IMR-90 (cell line): ENCODE measurements at places on chromosomes 13 and 19.

GRCh38 chr13:112160558-112160957 lies 93.6 kb downstream of the SOX1 start:
- no peak for DNase-seq

GRCh38 chr19:56751078-56751489 lies 79.5 kb upstream of the ZNF835 start:
- DNase-seq: no peak

DNA sequence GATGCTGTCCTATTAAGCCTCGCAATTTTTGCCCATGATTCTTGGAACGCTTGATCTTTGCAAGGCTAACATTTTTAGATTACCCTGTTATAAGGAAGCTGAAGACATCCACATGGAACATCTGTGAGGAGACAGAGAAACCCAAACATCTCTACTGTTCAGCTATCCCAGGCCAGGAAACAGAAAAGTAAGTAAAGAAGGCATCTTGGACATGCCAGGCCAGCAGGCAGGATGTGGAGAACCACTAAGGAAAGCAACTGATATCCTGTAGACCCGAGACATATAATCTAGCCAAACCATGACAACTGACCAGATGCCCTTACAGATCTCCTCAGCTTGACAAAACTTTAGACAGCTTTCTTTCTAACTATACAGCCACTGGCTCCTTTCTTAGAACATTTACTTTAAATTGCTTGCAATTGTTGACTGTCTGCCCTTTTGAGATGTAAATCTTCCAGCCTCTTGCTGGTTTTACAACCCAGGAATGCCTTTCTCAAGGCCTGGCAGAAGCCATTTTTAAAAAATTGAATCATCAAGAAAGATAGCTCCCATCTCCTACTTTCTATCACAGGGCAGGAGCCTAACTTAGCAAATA lies 255.8 kb upstream of the DACH1 start:
- DNase-seq: no peak

- DNase-seq: peak; percentile 68
These were observed 692 bp upstream of the ZNF580 start for GRCh38 chr19:55640043-55640576.

DNA sequence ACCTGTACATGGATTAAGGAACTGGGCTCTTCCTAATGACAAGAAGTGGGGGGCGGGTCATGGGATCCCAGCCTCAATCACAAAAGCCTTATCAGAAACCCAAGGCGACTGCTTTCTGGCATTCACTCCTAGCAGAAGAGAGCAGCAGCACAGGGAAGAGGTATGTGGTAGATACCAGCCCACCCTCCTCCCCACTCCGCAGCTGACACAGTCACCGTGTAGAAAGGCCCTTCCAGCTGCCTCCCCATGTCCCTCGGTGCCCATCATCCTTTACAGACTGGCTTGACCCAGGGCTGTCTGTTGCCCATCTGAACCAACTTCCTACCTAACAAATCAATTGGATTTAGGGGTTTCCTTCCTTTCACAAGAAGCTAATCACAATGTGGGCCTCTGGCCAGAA lies 3.1 kb upstream of the DHRS12 start:
- DNase-seq: no peak

DNA sequence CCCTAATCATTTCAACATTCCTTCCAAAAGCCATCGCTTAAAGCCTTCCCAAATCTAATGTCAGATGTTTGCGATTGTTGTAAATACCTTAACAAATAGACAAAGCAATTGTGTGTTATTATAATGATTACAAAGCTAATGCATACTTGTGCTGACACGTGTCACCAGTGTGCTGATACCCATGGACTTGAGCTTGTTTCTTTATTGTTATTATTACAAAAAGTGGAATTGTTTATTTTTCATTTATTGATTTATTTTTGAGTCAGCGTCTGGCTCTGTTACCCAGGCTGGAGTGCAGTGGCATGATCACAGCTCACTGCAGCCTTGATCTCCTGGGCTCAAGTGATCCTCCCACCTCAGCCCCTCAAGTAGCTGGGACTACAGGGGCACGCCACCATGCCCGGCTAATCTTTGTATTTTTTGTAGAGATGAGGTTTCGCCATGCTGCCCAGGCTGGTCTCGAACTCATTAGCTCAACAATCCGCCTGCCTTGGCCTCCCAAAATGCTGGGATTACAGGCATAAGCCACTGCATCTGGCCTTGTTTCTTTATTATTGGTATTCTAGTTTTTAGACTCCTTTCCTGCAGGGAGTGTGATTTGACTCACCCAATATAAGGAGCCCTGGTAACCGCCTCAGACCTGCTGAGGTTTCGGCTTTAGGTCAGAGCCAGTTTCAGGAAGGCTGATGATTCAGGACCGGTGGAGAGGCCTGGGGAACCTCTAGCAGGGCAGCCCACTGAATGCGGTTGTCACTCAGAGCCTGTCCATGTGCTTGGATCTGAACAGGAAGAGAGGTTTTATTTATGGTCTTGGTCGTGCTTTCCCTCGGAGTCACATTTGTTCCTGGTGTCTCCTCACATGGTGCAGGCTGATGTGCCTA lies 2.1 kb upstream of the FBXO17 start:
- peak; percentile 50 for DNase-seq

GRCh38 chr19:6890401-6890913 lies 3.1 kb downstream of the ADGRE1 start:
- no peak for DNase-seq
